Hepatocyte (in vitro differentiated cells): ENCODE measurements at places on chromosomes 3 and 15. TPM values are rescaled to one million over a fixed set of nuclear protein-coding genes. Genes with fewer than 3 reads are reported as not detected.

The ZNF35 gene
- total RNA-seq, result 9.6 and 15.3 TPM in 2 replicates

The DNAH12 gene
- total RNA-seq, result 1.1 and 1.5 TPM in 2 replicates

GRCh38 chr3:126607214-126607908 is 47.6 kb downstream of the TXNRD3 start:
- H3K27me3 ChIP-seq, result no peaks in the 10 kb centered on the region
- H3K4me1 ChIP-seq, result no peaks in the 10 kb centered on the region
- no peak overlapping the region for H3K27ac ChIP-seq
- DNase-seq, result no peak

DNA sequence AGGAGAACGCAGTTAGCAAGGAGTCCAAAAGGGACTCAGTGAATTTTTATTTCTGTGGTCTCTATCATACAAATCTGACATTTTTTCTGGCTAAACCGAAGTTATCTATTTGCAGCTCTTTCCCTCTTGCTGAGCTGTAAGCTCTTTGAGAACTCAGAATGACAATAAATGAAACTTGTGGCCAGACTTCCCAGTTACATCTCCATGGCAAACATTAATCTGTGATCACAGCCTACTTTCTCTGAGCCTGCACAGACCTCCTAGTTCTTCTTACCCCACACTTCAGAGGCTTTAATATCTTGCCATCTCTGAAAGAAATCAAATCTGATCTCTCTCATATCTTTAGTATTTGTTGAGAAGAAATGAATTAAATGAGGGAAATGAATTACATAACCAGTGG is 58.0 kb downstream of the PLD1 start:
- H3K36me3 ChIP-seq, result no peaks in the 10 kb centered on the region
- peaks cover 30% of the 10 kb centered on the region for H3K4me1 ChIP-seq
- no peaks in the 10 kb centered on the region for H3K27me3 ChIP-seq
- DNase-seq, result no peak
- no peak overlapping the region for H3K27ac ChIP-seq

DNA sequence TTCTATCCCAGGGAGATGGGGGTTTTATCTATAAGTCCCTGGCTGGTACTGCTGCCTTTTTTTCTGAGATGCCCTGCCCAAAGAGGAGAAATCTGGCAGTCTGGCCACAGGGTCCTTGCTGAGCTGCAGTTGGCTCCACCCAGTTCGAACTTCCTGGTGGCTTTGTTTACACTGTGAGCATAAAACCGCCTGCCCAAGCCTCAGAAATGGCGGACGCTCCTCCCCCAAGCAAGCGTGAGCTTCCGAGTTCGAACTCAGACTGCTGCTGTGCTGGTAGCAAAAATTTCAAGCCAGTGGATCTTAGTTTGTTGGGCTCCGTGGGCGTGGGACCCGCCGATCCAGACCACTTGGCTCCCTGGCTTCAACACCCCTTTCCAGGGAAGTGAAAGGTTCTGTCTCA is 126.8 kb upstream of the SUCLG2 start:
- no peak for DNase-seq
- H3K27me3 ChIP-seq, result no peaks in the 10 kb centered on the region
- no peaks in the 10 kb centered on the region for H3K36me3 ChIP-seq

The CPNE4 gene
- 0.37 and 1.8 TPM in 2 replicates for total RNA-seq

- no peaks in the 10 kb centered on the region for H3K36me3 ChIP-seq
- peaks cover 39% of the 10 kb centered on the region for H3K4me1 ChIP-seq
Measured at GRCh38 chr15:63509056-63509954, 4.9 kb downstream of the USP3 start.

The ARGFX gene
- total RNA-seq, result not detected in 2 replicates

DNA sequence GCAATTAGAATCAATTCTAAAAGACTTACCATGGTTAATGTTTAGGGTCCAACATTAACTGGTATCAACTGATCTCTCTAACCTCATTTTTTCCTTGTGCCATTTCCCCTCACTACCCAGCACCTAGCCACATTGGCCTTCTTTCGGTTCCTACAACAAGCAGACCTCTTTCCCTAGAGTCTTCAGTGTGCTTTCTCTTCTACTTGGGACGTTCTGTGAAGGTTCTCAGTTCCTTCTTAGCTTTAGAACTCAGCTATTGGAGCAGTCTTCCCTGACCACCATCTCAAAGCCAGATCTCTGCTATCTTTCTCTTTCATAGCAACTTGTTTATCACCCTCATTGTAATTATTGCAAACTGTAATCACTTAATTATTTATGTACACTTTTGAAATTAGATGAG is 31.5 kb upstream of the MINDY4B start:
- H3K4me3 ChIP-seq, result no peak overlapping the region
- no peak for DNase-seq
- H3K27ac ChIP-seq, result no peak overlapping the region
- H3K36me3 ChIP-seq, result no peaks in the 10 kb centered on the region

The EBLN2 gene
- total RNA-seq, result 5.5 and 9.3 TPM in 2 replicates

DNA sequence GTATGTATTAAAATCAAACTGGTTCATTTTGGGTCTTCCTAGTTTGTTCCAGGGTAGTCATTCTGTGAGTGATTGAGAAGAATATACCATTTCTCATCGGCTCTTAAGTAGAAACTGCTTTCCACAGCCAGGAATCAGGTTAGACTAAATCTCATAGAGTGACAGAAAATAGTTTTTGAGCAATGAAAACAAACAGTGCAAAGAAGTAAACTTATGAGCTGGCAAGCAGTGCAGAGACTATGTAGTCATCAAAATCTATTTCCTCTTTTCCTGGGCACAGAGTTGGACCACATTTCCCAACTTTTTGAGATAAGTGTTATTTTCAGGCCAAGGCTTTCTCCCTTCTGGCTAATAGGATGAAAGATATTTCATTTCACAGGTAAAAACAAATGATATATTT is 66.5 kb downstream of the UBE3A start:
- no peak for DNase-seq
- H3K36me3 ChIP-seq, result no peaks in the 10 kb centered on the region
- no peak overlapping the region for H3K27ac ChIP-seq
- no peaks in the 10 kb centered on the region for H3K27me3 ChIP-seq

DNA sequence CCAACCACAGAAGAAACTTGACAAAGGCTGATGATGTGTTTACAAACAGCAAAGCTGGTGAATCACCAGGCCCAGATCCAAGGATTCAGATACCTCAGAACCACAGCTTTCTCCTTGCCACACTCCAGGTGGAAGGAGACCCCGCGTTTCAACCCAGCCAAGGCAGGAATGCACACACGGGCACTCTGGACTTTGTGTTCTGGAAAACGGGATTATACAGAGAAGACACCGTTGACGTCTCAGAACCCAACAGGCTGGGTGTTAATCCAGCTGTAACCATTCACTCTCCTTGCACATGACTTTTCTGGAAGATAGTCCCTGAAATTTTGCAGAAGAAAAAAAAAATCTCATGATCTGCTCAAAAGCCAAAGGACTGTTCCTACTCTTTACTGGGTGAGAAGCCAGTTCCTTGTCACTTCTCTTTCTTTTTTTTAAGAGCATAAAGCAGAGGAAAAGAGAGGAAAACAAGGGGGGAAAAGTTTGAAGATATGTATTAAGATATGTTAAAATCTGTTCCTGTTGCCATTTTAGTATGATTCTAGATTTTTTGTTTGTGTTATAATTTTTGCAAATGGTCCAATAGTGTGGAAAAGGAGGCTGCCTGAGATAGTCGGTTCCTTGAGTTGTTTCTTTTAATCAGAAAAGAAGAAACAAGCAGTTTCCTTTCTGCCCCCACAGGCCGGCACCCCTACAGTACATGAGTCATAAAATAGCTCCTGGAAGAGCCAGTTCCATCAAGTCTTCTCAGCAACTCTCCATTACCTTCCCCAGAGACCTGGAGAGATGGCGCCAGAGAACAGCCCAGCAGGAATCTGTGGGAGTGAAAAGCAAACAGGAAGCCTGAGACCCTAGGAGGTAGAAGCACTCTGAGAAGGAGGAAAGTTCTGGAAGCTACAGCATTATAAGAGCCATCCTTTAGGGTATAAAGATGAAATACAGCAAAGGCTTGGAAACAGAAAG is 73.1 kb downstream of the RORA start:
- peak; percentile 27 for DNase-seq
- no peaks in the 10 kb centered on the region for H3K27me3 ChIP-seq
- peak overlapping the region; percentile 51 for H3K27ac ChIP-seq

The SERINC4 gene
- total RNA-seq, result 0.10 and 0.24 TPM in 2 replicates

DNA sequence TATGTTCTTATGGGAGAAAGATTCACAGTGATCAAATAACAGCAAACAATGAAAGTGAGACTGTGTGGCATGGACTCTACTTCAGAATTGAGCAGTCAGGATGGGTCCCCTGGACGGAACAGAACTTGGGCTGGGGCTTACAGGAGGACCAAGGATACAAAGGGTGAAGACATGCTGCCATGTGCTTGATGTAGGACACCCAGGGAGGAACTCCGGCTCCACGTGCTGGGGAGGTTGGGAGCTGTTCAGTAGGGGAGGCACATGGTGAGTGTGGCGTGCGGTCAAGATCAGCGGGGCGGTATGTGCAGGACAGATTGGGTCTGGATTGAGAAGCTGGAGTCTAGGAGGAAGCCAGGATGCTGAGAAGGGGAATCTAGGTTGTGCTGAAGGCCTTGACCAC is 32.6 kb downstream of the PPCDC start:
- H3K27ac ChIP-seq, result no peak overlapping the region
- no peak overlapping the region for H3K4me3 ChIP-seq
- no peaks in the 10 kb centered on the region for H3K36me3 ChIP-seq
- DNase-seq, result no peak
- H3K27me3 ChIP-seq, result no peaks in the 10 kb centered on the region

- DNase-seq, result peak; percentile 78
- no peaks in the 10 kb centered on the region for H3K36me3 ChIP-seq
- no peak overlapping the region for H3K27ac ChIP-seq
- no peak overlapping the region for H3K4me3 ChIP-seq
Measured at GRCh38 chr3:130759692-130760338, 13.2 kb upstream of the PIK3R4 start.

The CHRFAM7A gene
- 0.12 and 0.63 TPM in 2 replicates for total RNA-seq

The B3GALNT1 gene
- 19.1 and 22.5 TPM in 2 replicates for total RNA-seq

The PRR20G gene
- not detected in 2 replicates for total RNA-seq

The HYAL1 gene
- total RNA-seq, result 22.3 and 34.3 TPM in 2 replicates

The TAGLN3 gene
- total RNA-seq, result 1.9 and 2.1 TPM in 2 replicates

DNA sequence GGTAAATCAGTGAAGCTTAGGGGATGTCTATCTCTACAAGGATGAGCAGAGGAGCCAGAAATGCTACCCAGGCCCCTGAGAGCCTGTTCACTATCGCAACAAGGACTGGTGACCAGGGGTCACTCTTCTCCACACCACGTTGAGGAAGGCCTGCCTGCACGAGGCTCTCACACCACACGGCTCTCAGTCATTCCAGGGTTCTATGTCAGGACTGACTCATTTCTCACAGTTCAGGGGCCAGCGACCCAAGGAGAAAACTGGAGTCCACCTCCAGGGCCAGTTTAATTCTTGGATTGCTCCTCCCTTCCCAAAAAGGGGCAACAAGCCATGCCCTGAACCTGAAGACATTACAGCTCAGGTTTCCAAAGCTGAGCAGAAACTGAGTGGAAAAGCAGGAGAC is 33.9 kb downstream of the ANP32A start:
- no peak for DNase-seq
- no peaks in the 10 kb centered on the region for H3K27me3 ChIP-seq
- H3K4me3 ChIP-seq, result no peak overlapping the region
- peak overlapping the region; percentile 28 for H3K27ac ChIP-seq

DNA sequence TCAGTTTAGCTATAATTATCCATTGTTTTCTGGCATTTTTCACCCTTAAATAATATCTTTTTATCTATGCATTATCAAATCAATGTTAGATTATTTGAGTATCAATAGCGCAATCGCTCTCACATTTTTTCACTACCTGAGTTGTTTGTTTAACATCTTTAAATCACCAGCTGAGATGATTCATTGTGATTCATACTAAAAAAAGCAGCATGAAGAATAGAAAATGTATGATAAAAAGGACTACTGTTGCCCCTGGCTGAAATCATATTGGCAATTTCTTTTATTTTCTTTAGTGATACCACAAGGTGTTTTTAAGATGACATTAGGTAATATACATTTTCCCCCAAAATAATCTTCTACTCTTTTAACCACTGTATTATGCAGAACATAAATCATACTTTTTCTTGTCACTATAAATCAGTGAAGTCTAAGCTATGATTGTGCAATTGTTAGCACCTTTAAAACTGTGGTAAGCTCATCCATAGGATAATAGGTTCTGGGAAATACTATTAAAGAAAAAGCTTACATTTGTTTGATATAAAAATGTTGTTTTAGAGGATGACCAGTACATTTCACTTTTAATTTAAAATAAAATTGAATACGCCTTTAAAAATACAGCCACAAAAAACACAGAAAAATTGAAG is 889.1 kb downstream of the NAALADL2 start:
- no peaks in the 10 kb centered on the region for H3K27me3 ChIP-seq
- no peak overlapping the region for H3K4me3 ChIP-seq
- H3K4me1 ChIP-seq, result no peaks in the 10 kb centered on the region

The STARD5 gene
- total RNA-seq, result 7.2 and 8.2 TPM in 2 replicates

DNA sequence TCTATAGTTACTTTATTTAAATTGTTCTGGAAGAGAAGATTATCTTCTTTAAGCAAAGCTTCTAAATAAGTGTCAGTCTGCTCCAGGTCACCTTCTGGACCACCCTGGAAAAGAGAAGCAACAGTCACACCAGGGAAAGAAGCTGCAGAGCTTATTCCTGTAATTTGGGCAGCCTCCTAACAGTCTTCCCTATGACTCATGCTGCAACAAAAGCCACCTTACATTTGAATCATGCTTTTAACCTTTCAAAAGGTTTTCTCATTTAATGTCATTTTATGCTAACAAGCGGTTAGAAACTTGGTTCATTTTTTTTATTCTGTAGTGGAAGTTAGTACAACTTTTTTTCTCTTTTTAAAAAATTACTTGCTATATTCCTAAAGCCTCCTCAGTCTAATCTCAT is 5.3 kb upstream of the GUCA1C start:
- no peak overlapping the region for H3K4me3 ChIP-seq
- H3K27me3 ChIP-seq, result no peaks in the 10 kb centered on the region
- H3K27ac ChIP-seq, result no peak overlapping the region
- no peaks in the 10 kb centered on the region for H3K36me3 ChIP-seq
- no peaks in the 10 kb centered on the region for H3K4me1 ChIP-seq

- no peaks in the 10 kb centered on the region for H3K27me3 ChIP-seq
- H3K36me3 ChIP-seq, result no peaks in the 10 kb centered on the region
- DNase-seq, result no peak
- H3K4me1 ChIP-seq, result peaks cover 11% of the 10 kb centered on the region
- H3K27ac ChIP-seq, result no peak overlapping the region
Measured at GRCh38 chr15:70125605-70126004, 27.9 kb upstream of the TLE3 start.

The MAP1A gene
- total RNA-seq, result 6.7 and 9.5 TPM in 2 replicates

- H3K4me1 ChIP-seq, result peaks cover 12% of the 10 kb centered on the region
- H3K27ac ChIP-seq, result peak overlapping the region; percentile 94
- H3K4me3 ChIP-seq, result peak overlapping the region; percentile 92
- no peaks in the 10 kb centered on the region for H3K27me3 ChIP-seq
- DNase-seq, result no peak
- H3K36me3 ChIP-seq, result no peaks in the 10 kb centered on the region
Measured at GRCh38 chr15:83208367-83208661, 691 bp upstream of the HDGFL3 start.

GRCh38 chr3:195226445-195226844 is 44.5 kb downstream of the XXYLT1 start:
- no peaks in the 10 kb centered on the region for H3K36me3 ChIP-seq
- no peak for DNase-seq
- H3K4me1 ChIP-seq, result no peaks in the 10 kb centered on the region
- no peak overlapping the region for H3K4me3 ChIP-seq
- H3K27ac ChIP-seq, result no peak overlapping the region
- H3K27me3 ChIP-seq, result no peaks in the 10 kb centered on the region

The TRIM71 gene
- total RNA-seq, result 11.5 and 14.5 TPM in 2 replicates

GRCh38 chr3:115823083-115823482 is 199.8 kb downstream of the GAP43 start:
- H3K27me3 ChIP-seq, result no peaks in the 10 kb centered on the region
- DNase-seq, result no peak
- no peaks in the 10 kb centered on the region for H3K36me3 ChIP-seq
- H3K27ac ChIP-seq, result no peak overlapping the region

GRCh38 chr15:63234451-63234870 is 42.9 kb upstream of the APH1B start:
- DNase-seq, result peak; percentile 33
- H3K27me3 ChIP-seq, result no peaks in the 10 kb centered on the region
- peak overlapping the region; percentile 73 for H3K27ac ChIP-seq
- H3K36me3 ChIP-seq, result no peaks in the 10 kb centered on the region
- peaks cover 18% of the 10 kb centered on the region for H3K4me1 ChIP-seq
